ENCODE measurements at places on chromosomes 11 and 22.

DNA sequence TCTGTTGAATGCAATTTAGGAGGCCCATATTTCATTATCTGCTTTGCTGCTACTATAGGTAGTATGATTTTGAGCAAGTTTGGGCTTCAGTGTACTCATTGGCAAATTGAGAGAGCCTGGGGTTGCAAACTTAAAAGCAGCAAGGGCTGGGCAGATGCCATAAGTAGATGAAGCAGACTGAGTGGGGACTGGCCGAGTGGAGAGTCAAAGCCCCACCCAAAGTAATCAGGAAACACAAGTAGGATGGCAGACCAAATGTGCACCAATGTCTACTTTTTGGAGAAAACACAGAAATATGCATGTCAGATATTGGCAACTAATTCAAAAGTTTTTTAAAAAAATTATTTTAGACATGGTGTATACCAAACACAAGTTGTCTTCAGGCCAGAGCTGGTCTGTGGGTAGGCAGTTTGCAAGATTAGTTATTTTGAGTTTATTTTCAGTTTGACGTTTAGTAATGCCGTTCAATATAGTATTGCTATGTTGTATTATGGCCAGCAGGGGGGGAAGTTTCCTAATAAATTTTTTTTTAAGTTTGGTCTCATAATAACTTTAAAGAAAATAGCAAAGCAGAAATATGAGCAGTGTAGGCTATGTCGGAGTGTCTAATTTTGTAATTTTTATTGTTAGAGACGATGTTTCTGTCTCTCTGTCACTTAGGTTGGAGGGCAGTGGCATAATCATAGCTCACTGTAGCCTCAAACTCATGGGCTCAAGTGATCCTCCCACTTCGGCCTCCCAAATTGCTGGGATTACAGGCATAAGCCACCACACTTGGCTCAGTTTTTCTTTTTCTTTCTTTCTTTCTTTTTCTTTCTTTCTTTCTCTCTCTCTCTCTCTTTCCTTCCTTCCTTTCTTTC lies 105.1 kb downstream of the HIPK3 start:
- peak; percentile 54 for DNase-seq

GRCh38 chr11:37721485-37721884 lies 1123.4 kb upstream of the RAG2 start:
- no peak for DNase-seq

- DNase-seq = no peak
Measured at GRCh38 chr11:73126804-73127480, 15.2 kb downstream of the FCHSD2 start.

GRCh38 chr22:35743326-35743860 lies 25.7 kb downstream of the APOL5 start:
- no peak for DNase-seq

DNA sequence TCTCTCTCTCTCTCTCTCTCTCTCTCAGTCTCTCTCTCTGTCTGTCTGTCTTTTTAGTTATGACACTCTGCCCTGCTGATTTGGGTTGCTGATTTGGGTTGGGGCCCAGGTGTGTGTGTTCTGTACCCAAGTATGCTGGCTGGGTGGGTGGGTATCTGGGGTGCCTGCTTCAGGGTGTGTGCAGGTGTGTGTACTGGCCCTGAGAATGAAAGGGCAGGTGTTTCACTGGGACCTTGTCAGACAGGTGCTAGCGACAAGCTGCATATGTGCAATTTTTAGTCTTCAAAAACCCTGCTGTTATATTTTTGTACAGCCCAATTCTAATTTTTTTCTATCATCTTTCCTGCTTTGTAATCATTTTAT lies 943 bp downstream of the CSF2RB start:
- no peak for DNase-seq

Measured in NCI-H2029 treated with DMSO at 0.1 percent for 48 hours (cell line).